Activated naive CD8-positive, alpha-beta T cell treated with anti-CD3 and anti-CD28 coated beads for 36 hours (primary cell): ENCODE measurements at places on chromosomes 11 and 22. TPM values are rescaled to one million over a fixed set of nuclear protein-coding genes. Genes with fewer than 3 reads are reported as not detected.

DNA sequence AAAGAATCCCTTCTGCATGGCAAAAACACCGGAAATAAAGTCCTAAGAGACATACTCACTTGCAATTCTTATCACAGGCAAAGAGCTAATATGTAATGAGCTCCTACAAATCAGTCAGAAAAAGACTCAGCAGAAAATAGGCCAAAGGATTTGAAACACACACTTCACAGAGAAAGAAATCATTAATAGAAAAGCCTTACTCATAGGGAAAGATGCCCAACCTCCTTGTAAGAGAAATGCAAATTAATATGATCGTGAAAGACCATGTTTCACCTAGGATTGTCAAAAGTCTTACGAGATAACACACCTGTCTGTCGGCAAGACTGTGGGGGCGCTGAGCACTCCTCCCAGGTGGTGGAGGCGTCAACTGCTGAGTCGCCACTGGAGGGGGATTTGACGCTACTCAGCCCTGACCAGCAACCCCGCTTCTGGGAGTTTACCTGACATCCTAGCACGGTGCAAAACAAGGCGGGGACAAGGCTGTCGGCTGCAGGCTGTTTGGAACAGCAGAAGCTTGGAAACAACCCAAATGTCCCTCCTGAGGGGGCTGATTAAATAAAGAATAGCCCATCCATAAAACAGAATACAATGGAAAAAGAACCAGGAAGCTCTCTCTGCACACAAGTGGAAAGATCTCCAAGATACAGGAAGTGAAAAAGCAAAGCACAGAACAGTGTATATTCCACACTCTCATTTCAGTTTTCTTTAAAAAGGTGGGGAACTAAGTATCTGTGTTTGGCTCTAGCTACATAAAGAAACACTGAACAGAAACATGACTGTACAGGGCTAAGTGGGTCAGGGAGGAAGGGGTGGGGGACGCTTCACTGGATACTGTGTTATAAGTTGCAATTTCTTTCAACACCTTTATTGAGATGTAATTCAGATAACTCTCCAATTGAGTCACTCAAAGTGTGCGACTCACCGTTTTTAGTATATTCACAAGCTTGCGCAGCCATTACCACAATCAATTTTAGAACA, 11.5 kb downstream of the CSNK1E start:
- peaks cover 21% of the 10 kb centered on the region for H3K36me3 ChIP-seq
- peak overlapping the region; percentile 72 for H3K27ac ChIP-seq
- no peaks in the 10 kb centered on the region for H3K27me3 ChIP-seq
- H3K4me1 ChIP-seq = peaks cover 25% of the 10 kb centered on the region
- peak overlapping the region; percentile 14 for H3K4me3 ChIP-seq
- peak; percentile 33 for DNase-seq

GRCh38 chr11:13259374-13259773, 18.2 kb upstream of the BMAL1 start:
- peaks cover 12% of the 10 kb centered on the region for H3K4me1 ChIP-seq
- DNase-seq = no peak
- H3K4me3 ChIP-seq = no peak overlapping the region
- H3K27ac ChIP-seq = no peak overlapping the region
- H3K36me3 ChIP-seq = no peaks in the 10 kb centered on the region
- H3K27me3 ChIP-seq = no peaks in the 10 kb centered on the region

- no peak for DNase-seq
- H3K4me3 ChIP-seq = no peak overlapping the region
- no peaks in the 10 kb centered on the region for H3K4me1 ChIP-seq
- H3K27ac ChIP-seq = no peak overlapping the region
- no peaks in the 10 kb centered on the region for H3K36me3 ChIP-seq
- no peaks in the 10 kb centered on the region for H3K27me3 ChIP-seq
These were observed 6.5 kb downstream of the RFPL3 start for GRCh38 chr22:32364210-32364609.

DNA sequence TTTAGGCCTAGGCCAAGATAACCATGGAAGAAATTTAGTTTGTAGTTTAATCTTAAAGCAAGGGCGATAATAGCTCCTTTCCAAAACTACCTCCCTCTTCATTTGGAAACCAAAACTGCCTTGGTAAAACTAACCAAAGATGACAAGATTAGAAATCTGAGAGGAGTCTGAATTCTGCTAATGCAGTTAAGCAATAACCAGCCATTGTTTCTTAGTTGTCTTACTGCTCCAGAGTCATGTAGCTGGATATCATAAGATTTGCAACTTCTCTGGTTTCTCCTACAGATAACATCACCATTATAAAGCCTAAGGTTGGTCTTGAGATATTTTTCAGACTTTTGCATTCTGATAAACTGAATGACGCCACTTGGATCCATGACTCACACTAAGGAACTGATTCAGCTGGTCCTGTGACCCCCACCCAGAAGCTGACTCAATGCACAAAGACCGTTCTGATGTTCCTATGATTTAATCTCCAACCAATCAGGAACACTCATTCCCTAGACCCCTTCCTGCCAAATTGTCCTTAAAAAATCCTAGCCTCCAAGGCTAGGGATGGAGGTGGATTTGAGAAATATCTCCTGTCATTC, 200.8 kb downstream of the LUZP2 start:
- no peak overlapping the region for H3K4me3 ChIP-seq
- H3K36me3 ChIP-seq = no peaks in the 10 kb centered on the region
- no peaks in the 10 kb centered on the region for H3K27me3 ChIP-seq
- no peaks in the 10 kb centered on the region for H3K4me1 ChIP-seq

DNA sequence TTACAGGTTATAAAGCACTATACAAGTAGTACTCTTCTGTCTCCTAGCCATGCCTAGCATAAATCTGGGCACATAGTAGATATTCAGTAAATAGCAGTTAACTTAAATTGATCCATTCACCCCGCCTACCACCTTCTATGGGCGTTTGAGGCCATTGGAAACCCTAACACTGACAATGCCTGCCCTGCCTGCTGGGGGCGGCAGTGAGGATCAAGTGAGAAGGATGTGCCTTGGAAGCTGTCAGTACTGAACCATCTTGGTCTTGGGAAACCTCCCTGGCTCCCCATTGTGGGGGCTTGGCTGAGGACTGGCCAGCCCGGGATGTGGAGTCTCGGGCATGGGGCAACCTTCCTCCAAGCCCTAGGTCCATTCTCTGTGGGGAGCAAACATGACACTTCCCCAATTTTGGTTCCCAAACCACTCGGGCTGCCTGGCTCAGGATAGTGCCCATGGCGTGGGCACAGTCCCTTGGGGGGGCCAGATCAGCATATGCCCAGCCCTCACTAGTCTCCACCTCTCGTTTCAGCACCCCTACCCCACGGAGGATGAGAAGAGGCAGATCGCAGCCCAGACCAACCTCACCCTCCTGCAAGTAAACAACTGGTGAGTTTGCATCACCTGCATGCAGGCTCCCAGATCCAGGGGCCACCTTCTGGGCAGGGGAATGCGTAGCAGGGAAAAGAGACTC, 67.4 kb downstream of the FEZ1 start:
- no peaks in the 10 kb centered on the region for H3K4me1 ChIP-seq
- H3K36me3 ChIP-seq = no peaks in the 10 kb centered on the region
- DNase-seq = no peak

DNA sequence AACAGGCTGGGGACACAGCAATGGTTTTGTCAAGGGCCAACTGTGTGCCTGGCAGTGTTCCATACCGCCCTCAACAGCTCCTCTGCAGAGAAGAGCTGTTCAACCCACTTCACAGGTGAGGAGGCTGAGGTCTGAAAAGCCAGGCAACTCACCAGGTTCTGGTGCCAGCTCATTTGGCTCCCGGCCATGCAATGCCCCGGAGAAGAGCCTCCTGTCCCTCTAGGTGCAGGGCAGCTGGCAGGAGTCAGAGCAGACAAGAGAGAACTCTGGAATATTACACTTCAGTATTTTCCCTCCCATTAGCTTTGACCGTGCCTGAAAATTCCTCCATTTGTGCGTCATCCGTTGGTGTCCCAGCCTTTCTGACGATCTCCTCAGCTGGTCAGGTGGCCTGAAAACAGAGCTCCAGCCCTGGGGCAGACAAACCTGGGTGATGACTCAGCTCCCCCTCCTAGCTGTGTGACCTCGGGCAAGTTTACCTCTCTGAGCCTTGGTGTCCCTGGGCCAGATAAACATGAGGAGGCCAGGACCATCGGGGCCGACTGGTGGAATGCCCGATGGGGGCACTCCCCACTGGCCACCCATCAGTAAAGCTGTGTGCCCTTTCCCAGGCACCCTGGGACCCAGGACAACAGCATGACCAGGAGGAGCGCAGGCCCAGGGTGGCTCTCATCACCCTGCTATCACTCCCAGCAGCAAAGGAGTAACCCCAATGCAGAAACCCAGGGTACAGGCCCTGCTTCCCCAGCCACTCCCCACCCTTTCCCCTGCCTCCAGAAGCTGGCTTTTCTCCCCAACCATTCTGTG, 9.6 kb upstream of the C1QTNF6 start:
- peaks cover 65% of the 10 kb centered on the region for H3K4me1 ChIP-seq
- peak overlapping the region; percentile 88 for H3K4me3 ChIP-seq
- peak overlapping the region; percentile 96 for H3K27ac ChIP-seq
- DNase-seq = no peak

DNA sequence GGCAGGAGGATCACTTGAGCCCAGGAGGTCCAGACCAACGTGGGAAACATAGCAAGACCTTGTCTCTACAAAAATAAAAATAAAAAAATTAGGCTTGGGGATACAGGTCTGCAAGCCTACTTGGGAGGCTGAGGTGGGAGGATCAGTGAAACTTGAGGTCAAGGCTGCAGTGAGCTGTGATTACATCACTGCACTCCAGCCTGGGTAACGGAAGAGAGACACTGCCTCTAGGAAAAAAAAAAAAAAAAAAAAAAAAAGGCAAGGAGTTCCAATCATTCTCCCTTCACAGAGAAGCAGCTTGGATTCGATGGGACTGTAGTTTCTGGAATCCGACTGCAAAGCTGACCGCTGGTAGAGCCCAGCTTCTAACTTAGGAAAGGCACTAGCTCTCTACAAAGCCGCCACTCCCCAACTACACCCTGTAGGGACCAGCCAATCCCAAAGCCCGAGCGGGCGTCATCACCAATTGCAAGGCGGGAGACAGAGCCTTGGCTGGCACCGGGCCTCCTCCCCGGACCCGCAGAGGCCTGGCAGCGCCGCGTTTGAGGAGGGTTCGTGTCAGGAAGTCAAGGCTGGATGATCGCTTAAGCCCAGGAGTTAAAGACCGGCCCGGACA, 716 bp upstream of the DDB2 start:
- peaks cover 25% of the 10 kb centered on the region for H3K4me1 ChIP-seq
- DNase-seq = peak; percentile 86
- peak overlapping the region; percentile 97 for H3K4me3 ChIP-seq
- no peaks in the 10 kb centered on the region for H3K27me3 ChIP-seq

DNA sequence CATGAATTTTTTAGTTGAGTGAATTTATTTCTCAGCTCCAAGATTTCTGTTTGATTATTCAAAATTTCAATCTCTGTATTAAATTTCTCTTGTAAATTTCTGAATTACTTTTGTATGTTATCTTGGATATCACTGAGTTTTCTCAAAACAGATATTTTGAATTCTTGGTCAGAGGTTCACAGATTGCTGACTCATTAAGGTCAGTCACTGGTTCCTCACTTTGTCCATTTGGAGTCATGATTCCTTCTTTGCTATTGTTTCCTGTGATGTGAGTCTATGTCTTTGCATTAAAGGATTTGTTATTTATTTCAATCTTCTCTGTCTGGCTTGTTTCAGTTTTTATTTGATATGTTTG, 10.2 kb upstream of the IL17RA start:
- no peak overlapping the region for H3K4me3 ChIP-seq
- no peaks in the 10 kb centered on the region for H3K27me3 ChIP-seq
- peaks cover 19% of the 10 kb centered on the region for H3K4me1 ChIP-seq
- H3K27ac ChIP-seq = no peak overlapping the region

- no peak for DNase-seq
- no peaks in the 10 kb centered on the region for H3K27me3 ChIP-seq
- no peak overlapping the region for H3K4me3 ChIP-seq
- H3K36me3 ChIP-seq = no peaks in the 10 kb centered on the region
- H3K4me1 ChIP-seq = no peaks in the 10 kb centered on the region
- no peak overlapping the region for H3K27ac ChIP-seq
These were observed 72.7 kb downstream of the KCNQ1 start for GRCh38 chr11:2517386-2518064.

DNA sequence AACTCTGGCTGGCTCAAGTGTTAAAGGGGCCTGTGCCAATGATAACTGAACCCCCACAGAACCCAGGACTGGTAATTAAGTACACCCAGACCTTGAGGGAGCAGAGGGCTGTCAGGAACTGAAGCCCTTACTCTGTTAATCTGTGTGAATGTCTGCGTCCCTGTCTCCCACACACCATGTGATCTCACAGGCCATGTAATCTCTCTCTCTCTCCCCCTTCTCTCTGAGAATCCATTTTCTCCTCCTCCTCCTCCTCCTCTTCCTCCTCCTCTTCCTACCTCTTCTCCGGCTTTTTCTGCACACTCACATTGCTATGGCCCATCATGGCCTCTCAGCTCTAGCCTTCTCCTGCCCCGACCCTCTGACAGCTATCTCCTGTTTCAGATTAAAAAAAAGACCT, 14.6 kb upstream of the IRAG1 start:
- no peaks in the 10 kb centered on the region for H3K4me1 ChIP-seq
- DNase-seq = no peak
- no peaks in the 10 kb centered on the region for H3K27me3 ChIP-seq

DNA sequence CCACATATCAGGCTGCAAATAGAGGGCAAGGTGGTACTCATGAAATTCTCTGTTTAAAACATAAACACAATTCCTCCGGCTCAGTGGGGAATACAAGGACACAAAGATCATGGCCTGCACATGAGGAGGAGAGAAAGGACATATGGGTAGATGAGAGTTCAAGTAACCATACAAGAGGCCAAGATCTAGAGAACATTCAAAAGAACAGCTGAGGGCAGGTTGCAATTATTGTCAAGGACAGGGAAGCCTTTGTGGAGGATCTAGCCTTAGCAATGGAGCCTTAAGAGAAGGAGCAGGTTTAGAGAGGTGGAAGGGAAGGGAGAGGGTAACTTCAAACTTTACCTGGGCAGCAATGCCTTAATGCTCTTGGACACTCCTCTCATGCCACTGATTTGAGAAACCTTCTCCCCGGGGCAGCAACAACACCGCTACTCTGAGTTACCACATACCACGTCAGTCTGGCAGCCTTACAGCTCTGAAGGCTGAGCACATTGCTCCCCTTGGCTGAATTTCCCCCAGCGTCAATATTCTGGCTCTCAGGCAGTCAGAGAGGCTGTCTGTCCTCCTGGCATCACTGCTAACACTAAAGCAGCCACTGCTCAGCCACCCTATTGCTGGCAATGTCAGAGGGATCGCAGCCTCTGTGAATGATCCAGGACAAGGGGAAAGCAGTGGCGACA, 55.5 kb downstream of the CLPB start:
- H3K4me1 ChIP-seq = no peaks in the 10 kb centered on the region
- DNase-seq = no peak
- no peak overlapping the region for H3K4me3 ChIP-seq
- H3K27me3 ChIP-seq = no peaks in the 10 kb centered on the region
- H3K27ac ChIP-seq = no peak overlapping the region
- peaks cover 6% of the 10 kb centered on the region for H3K36me3 ChIP-seq

ACRV1 gene
- not detected for total RNA-seq

OR6T1 gene
- not detected for total RNA-seq

OR8G5 gene
- not detected for total RNA-seq

CCND1 gene
- total RNA-seq = 2.4 TPM

GTSE1 gene
- 37.3 TPM for total RNA-seq

PKNOX2 gene
- total RNA-seq = not detected

MED15 gene
- 91.1 TPM for total RNA-seq
